ENCODE measurements at places on chromosomes 11 and 22.
A peak's percentile ranks its signal among the peaks of the same experiment; 100 is the strongest.

GRCh38 chr11:69439651-69440464, 41.6 kb upstream of the LINC01488 start:
- H3K4me1 ChIP-seq, result peaks cover 72% of the 10 kb centered on the region
- no peak for DNase-seq
- H3K27ac ChIP-seq, result no peak overlapping the region
- H3K36me3 ChIP-seq, result no peaks in the 10 kb centered on the region
- H3K4me3 ChIP-seq, result no peak overlapping the region

DNA sequence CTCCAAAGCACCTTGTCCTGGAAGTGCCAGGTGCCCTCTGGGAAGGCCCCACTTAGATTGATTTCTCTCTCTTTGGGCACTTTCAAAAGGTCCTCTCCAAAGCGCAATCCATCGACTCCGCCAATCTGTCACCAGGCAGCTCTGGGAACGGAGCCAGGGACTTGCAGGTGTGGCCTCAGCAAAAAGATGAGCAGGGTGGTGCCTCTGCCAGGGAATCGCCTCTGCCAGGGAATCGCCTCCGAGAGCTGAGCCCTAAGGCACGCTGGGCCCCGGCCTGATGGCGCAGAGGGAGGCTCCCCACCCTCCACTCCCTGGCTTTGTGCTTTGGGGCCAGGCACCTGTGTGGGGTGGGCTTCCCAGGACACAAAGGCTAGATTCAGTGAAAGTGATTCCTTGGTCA, 1391.3 kb downstream of the TBC1D22A start:
- H3K36me3 ChIP-seq, result no peaks in the 10 kb centered on the region
- H3K27me3 ChIP-seq, result peaks cover 7% of the 10 kb centered on the region
- no peak overlapping the region for H3K27ac ChIP-seq
- peaks cover 19% of the 10 kb centered on the region for H3K4me1 ChIP-seq

DNA sequence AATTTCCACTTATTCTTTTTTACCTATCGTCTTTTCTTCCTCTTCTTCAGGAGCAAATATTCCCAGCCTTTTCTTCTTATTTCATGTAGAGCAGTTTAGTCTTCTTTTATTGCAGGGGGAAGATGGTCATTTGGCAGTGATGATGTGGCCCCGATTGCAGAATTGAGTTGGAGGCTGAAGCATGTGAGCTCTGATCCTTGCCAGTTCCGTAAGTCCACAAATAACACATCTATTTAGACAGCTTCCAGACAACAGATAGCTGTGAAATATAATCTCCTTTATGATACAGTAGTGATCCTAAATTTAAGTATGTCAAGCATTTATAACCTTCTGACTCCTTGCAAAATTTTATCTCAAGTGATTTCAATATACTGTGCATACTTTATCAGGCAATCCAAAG, 27.5 kb downstream of the REXO2 start:
- H3K4me1 ChIP-seq, result no peaks in the 10 kb centered on the region
- no peaks in the 10 kb centered on the region for H3K27me3 ChIP-seq
- no peak for DNase-seq
- peaks cover 31% of the 10 kb centered on the region for H3K36me3 ChIP-seq
- H3K27ac ChIP-seq, result no peak overlapping the region

GRCh38 chr11:1883346-1884302, 8.1 kb downstream of the PRR33 start:
- no peak overlapping the region for H3K4me3 ChIP-seq
- H3K4me1 ChIP-seq, result peaks cover 12% of the 10 kb centered on the region
- no peaks in the 10 kb centered on the region for H3K36me3 ChIP-seq
- DNase-seq, result no peak
- H3K27ac ChIP-seq, result no peak overlapping the region

DNA sequence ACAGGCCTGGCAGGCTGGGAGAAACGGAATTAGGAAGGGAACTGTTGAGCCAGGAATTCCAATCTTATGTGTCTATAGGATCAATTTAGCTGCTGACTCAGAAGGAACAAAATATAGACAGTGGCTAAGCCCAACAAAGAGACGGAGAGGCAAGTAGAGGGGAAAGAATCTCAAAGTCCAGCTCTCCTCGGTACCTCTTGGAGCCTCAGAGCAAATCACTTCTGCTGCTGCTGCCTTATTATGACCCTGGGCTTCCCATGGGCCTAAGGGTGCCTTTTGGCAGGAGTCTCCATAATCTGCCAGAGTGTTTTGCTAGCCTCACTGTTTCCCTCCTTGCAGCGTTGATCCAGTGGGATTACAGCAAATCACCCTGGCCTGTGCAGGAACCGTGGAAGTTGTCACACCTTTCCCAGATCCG, 31.7 kb downstream of the PAX6 start:
- no peaks in the 10 kb centered on the region for H3K36me3 ChIP-seq
- H3K4me1 ChIP-seq, result no peaks in the 10 kb centered on the region
- no peak overlapping the region for H3K4me3 ChIP-seq
- DNase-seq, result no peak
- H3K27ac ChIP-seq, result peak overlapping the region; percentile 22
